Stimulated activated CD8-positive, alpha-beta memory T cell treated with anti-CD3 and anti-CD28 coated beads, Interleukin-4, amount 100 ng/mL, for 24 hours (primary cell): ENCODE measurements at places on chromosomes 13 and 19.

- no peak for DNase-seq
These were observed 37.2 kb upstream of the C1QTNF9B start for GRCh38 chr13:23934520-23934919.

GRCh38 chr13:20401931-20402856 is 123.5 kb downstream of the CRYL1 start:
- DNase-seq: no peak

- no peak for DNase-seq
These were observed 1.5 kb upstream of the SPART start for GRCh38 chr13:36347531-36348210.

DNA sequence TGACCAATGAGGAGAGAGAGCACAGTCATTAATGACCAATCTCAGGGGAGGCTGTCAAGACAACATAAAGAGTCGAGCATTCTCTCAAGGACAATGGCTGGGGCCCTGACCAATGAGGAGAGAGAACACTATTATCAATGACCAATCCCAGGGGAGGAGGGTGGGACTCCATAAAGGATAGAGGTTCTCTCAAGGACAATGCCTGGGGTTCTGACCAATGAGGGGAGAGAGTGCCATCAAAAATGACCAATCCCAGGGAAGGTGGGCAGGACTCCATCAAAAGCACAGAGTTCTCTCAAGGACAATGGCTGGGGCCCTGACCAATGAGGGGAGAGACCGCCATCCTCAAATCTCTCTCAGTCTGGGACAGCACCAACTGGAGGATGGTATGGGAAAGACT is 3.3 kb upstream of the KLK11 start:
- no peak for DNase-seq

GRCh38 chr19:19385896-19386869 is 19.3 kb upstream of the GATAD2A start:
- no peak for DNase-seq
